CD4-positive, alpha-beta T cell (primary cell): ENCODE measurements at places on chromosomes 13 and 19. TPM values are rescaled to one million over a fixed set of nuclear protein-coding genes. Genes with fewer than 3 reads are reported as not detected.

Gene ZBTB7A
- total RNA-seq: 44.2 TPM

Gene C1QTNF9B
- total RNA-seq: not detected

Gene S1PR2
- total RNA-seq: 14.6 TPM

Gene GSX1
- not detected for total RNA-seq

Gene ZNF253
- total RNA-seq: 5.2 TPM

Gene SSC5D
- total RNA-seq: 0.42 TPM

Gene MCEMP1
- not detected for total RNA-seq

Gene CACNG6
- total RNA-seq: not detected

Gene APLP1
- total RNA-seq: not detected
